Inflammatory macrophage treated with lipopolysaccharide for 4 hours (primary cell): ENCODE measurements at places on chromosomes 6 and 20.

- no peak for DNase-seq
Measured at GRCh38 chr6:158847786-158848185, 28.6 kb upstream of the EZR start.

GRCh38 chr20:39108746-39109145 lies 146.6 kb downstream of the DHX35 start:
- DNase-seq = no peak

DNA sequence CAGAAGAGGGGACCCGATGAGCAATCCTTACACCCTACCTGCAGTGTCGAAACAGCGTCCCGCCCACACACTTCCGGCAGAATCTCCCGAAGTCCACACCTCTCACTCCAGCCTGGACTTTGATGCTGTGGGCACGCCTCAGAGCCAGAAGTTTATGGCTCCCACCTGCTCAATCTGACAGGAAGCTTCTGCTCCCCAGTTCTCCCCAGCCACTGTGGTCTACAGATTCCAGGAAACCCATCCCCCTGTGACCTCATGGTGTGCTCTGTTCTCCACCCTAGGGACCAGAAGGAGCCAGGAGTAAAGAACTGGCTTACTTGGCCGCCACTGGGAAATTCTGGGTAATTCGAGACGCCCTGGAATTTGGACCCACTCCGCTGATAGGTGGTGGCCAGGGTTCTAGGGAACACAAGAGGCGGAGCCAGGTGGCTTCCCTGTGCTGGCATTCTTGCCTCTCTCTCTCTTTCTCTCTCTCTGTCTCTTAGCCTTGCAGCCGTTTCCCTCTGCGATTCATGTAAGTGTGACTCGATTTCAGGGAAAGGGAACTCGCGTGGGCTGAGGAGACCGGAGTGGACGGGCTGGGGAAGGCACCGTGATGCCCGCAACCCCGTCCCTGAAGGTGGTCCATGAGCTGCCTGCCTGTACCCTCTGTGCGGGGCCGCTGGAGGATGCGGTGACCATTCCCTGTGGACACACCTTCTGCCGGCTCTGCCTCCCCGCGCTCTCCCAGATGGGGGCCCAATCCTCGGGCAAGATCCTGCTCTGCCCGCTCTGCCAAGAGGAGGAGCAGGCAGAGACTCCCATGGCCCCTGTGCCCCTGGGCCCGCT lies at the start of gene TRIM15:
TRIM15 (plus strand) TSS at position 457 of the 828 bp plus-strand sequence; CDS start at position 596, 139 bp downstream.
- DNase-seq = peak; percentile 35

- no peak for DNase-seq
Measured at GRCh38 chr6:78482801-78483552, 384.4 kb upstream of the IRAK1BP1 start.

DNA sequence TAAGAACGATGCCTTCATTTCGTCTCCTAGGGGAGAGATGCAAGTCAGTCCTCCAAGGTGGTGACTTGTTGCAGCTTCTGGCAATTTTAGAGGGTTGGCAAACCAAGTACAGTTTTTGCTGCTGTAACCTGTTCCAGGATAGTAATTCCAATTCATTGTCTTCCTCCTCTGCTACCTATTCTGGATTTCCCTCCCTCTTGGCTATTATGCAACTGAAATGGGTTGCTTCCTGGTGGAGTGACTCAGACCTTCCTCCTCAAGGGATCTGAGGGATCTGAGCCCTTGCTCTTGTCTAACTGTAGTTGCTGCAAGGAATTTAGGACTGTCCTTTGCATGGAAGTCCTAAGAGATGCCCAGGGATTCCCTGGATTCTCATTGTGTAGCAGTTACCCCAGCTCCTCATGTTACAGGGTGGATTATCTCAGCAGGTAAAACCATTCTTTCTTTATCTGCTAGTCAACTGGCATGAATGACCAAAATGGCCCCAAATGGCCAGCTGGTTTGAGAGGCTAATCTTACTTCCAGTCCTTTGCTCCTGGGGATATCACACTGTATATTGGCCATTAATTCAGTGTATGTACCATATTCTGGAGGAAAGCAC lies 17.6 kb upstream of the ELMO2 start:
- DNase-seq = peak; percentile 7

DNA sequence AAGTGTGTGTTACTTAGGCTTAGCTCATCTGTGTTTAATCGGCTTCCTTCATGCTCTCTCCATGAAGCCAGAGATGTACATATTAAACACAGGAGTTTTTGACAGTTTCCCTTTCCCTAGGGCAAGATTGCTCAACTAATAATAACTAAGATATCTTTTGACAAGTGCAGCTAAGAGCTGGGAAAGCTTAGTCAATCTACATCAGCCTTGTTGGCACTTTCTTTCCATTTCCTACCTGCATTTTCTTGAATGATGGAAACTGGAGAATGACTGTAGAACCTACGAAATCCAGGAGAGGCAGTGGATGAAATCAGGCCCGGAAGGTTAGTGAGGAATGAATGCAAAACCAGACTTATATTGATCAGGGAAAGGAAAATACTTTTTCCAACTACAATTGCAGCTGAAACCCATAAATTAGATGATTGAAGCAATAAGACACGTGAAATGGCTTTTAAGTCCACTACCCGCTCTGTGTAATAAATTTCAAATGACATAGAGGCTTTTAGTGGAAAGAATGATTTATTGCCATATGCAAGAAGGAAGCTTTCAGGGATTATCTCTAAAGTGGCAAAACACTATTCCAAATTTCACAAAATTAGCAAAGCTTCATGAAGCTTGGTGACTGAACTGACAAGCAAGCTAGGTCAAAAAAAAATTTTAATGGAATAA lies 237.2 kb upstream of the ID4 start:
- DNase-seq = no peak

- peak; percentile 93 for DNase-seq
Measured at GRCh38 chr20:32052090-32052777, at the start of gene HCK. HCK (plus strand) TSS chr20:32052242.

DNA sequence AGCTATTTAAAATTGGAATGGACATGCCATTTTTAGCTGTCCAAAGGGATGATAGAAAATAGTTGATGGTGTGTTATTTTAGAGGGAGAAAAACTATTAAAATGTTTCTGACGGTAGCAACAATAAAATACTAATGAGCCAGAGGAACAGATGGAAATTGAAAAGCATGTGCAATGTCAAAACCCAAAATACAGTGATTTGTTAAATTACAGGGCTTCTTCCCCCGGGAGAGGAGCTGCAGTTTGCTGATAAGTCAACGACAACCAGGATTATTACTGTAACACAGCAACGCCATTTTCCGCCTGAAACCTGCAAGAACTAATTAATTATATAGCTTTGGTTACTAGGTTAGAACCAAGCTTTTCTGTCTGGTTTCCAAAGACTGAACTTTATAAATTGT lies 179.6 kb upstream of the SPTLC3 start:
- no peak for DNase-seq

GRCh38 chr20:41453010-41453950 lies 86.7 kb upstream of the EMILIN3 start:
- no peak for DNase-seq

GRCh38 chr6:143248359-143248758 lies 187.7 kb downstream of the AIG1 start:
- DNase-seq = no peak

- no peak for DNase-seq
Measured at GRCh38 chr6:31763619-31763940, 1.1 kb downstream of the SAPCD1 start.

- DNase-seq = peak; percentile 98
Measured at GRCh38 chr6:158026054-158026900, 44.6 kb downstream of the SYNJ2 start.

- no peak for DNase-seq
Measured at GRCh38 chr6:145562771-145563615, 172.3 kb downstream of the EPM2A start.

- no peak for DNase-seq
Measured at GRCh38 chr20:61759286-61760065, 306.2 kb downstream of the TAF4 start.

GRCh38 chr6:52532457-52532856 lies 44.4 kb downstream of the TRAM2 start:
- no peak for DNase-seq

GRCh38 chr20:46621492-46621891 lies 29.8 kb downstream of the SLC13A3 start:
- no peak for DNase-seq

DNA sequence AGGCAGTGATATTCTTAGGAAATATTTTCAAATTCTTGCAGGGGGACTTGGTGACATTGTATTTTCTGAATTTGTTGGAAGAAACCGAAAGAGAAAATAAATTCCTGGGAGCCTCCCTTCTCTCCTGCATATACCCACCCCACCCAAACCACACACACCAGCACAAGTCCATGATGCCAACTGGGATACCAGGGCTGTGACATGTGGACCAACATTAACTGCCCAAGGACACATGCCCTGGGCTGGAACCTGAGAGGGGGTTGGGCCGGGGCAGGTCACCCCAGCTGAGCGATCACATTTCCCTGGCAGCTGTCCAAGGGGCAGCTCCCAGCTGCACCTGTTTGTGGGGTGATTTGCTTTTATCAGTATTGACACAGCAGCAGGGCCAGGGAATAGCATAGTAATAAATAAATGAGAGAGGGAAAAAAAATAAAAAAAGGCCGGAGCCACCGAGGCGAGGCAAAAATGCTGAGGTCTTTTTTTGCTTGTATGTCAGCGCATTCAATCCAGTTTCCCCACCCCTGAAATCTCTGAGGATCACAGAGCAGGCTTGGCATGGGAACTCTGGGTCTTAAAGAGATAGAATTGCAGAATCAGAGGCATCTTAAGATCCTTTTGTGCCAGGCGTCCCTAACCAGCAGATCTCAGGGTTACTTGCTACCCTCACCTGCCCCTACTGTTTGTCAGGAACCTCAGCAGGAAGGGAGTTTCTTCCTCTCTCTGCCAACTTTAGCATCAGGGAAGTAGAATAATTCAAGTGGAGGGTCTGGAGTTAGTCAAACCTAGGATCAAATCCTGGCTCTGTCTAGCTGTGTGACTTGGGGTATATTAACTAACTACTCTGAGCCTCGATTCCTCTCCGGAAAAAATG lies 66.5 kb upstream of the PIM1 start:
- peak; percentile 80 for DNase-seq

GRCh38 chr20:59455402-59456341 lies 148.7 kb upstream of the PHACTR3 start:
- no peak for DNase-seq

DNA sequence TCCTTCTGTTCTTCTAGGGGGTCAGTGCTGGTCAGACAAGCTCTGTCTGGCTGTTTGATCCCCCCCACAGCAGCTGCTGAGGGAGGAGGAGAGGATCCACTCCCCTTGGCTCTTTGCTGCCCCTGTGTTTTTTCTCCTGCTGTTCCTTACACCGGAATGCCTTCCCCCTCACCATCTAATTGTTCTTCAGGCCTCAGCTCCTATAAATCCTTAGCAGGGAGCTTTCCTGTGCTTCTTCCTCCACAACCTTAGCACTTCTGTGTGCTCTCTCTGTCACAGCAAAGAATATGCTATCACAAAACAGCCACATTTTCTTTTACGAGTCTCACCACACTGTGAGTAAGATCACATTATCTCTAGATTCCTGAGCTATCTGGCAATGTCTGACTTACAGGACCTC lies 196.6 kb downstream of the OTOR start:
- no peak for DNase-seq

GRCh38 chr20:60232380-60232779 lies 274.2 kb downstream of the CDH26 start:
- no peak for DNase-seq

DNA sequence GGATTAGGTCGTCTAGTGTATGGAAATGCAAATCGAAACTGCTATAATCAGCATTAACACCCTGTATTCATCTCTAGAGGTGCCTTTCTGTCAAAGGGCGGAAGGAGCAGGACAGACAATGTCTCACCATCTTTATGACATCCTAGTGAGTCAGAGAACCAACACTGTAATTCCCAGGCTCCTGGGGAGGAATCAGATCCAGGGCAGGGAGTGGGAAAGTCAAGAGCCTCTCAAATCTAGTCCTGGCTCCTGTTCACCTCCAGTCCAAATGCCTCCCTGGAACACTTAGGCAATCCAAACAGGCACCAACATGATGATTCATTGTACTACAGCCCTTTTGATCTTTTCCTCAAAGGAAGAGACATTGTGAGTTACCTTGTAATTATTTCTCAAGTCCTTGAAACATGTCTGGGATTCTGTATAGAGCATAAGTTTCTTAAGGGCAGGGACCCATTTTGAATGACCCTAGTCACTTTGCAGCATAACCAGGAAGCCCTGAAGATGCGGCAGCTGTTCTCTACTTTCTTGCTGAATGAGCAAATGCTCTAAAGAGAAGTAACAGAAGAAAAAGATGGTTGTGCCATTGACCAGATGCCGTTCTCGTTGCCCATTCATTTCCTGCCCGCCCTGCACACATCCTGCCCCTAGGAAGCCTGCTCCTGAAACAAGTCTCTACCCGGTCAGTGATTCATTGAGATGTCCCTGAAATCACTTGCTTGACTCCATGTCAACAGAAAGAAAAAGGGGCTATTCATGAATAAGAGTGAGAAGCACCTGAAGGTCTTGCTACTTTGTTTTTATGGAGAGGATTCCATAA lies 112.8 kb upstream of the JARID2 start:
- DNase-seq = peak; percentile 49

- no peak for DNase-seq
Measured at GRCh38 chr20:47256668-47257236, 99.7 kb downstream of the ZMYND8 start.

- no peak for DNase-seq
Measured at GRCh38 chr20:309306-309840, 12.0 kb downstream of the ZCCHC3 start.

- DNase-seq = no peak
Measured at GRCh38 chr6:27889275-27889627, 22.9 kb downstream of the OR2B2 start.

DNA sequence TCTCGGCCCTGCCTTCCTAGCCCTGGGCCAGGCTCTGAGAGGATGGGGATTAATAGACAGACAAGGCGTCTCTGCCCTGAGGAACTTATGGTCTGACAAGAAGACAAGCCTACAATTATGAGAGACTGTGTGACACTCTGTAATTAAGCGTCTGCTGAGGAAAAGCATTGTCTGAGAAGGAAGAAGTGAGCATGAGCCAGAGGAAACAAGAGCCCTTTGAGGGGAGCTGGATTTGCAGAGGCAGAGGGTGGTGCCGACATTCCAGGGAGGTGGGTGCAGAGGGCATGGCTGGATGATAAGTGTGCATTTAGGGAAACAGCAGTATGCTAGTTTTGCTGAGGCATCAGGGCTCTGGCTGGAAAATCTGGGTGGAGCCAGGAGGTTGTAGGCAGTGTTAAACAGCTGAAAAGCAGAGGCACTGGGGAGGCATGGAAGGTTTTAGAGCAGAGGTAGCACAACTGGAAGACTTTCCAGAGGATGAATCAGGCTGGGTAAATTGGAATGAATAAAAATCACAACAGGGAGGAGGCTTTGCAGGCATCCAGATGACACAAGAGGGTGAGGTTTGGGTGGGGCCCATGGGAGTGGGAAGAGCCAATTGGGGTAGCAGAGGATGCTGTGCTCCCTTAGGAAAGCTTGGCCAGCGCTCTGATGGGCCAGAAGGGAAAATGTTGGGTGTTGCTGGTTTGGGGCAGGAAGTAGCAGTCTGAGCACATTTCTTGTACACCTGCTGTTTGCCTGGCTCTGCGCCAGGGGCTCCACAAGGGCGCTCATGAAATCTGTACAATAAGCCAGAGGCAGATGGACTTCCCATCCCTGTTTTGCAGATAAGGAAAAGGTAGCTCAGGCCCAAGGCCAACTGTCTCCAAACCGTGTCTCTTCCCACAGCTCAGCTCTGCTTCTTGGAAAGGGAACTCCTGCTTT lies 74.0 kb upstream of the MYL9 start:
- no peak for DNase-seq
